ENCODE measurements at places on chromosomes 13 and 19.

DNA sequence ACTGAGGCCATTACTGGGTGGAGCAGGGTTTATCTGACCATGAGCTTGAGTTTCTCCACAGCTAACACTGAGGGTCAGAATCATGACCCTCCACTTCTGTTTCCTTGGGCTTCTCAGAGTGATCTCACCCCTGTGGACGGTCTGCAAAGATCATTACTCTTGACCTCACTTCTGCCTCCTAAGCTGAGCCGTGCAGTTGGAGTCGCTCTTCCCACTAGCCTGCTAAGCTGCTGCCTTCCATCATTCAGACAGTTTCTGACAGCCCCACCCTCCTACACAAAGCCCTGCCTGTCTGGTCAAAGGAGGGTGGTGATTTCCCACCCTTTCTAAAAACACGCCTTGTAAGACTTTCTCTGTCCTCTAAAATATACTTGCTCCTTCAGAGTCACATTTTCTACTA is 9.3 kb upstream of the FRY start:
- DNase-seq: no peak

- DNase-seq: no peak
Measured at GRCh38 chr13:28603043-28603664, 55.8 kb upstream of the POMP start.

DNA sequence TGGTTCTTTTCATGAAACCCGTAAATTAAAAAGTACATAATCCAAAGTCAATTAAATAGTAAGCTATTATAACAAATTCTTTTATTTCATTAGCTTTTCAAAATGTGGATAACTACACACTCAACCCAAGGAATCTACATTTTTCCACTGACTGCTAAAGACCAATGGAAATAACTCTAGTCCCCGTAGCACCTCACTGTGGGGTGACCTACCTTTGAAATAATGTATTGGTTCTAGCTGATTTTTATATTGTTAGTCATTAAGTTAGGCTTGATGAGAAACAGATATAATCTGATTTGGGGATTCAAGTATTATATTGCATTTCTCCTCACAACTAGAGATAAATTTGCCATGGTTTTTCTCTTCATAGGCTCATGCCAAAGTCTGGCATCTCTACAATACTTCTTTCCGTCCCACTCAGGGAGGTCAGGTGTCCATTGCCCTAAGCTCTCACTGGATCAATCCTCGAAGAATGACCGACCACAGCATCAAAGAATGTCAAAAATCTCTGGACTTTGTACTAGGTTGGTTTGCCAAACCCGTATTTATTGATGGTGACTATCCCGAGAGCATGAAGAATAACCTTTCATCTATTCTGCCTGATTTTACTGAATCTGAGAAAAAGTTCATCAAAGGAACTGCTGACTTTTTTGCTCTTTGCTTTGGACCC is 37.3 kb downstream of the KL start:
- DNase-seq: peak; percentile 29

DNA sequence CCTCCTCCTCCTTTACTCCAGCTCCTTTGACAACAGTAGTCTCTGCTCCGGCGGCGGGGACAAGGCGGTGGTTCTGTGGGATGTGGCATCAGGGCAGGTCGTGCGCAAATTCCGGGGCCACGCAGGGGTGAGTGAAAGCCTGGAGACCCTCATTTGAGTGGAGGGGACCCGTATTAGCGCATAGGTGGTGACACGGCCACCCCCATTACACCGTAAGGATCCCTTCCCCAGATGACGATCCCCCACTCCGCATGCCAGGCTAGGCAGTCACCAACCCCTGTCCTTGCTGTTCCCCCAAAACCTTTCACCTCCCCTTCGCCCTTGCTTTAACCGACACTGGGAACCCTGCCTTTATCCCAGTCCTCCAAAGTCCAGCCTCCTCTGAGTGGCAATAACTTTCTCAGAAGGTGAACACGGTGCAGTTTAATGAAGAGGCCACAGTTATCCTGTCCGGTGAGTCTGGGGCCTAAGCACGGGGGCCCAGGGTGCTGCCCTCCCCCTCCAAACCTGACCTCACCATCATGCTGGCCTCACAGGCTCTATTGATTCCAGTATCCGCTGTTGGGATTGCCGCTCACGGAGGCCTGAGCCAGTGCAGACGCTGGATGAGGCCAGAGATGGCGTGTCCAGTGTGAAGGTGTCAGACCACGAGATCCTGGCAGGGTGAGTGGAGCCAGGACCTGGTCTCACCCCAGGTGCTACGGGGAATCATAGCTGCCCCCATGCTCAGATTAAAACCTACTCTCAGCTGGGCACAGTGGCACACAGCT is 3.7 kb downstream of the WDR83 start:
- no peak for DNase-seq

GRCh38 chr13:39326469-39327171 is 276.4 kb downstream of the LHFPL6 start:
- no peak for DNase-seq

DNA sequence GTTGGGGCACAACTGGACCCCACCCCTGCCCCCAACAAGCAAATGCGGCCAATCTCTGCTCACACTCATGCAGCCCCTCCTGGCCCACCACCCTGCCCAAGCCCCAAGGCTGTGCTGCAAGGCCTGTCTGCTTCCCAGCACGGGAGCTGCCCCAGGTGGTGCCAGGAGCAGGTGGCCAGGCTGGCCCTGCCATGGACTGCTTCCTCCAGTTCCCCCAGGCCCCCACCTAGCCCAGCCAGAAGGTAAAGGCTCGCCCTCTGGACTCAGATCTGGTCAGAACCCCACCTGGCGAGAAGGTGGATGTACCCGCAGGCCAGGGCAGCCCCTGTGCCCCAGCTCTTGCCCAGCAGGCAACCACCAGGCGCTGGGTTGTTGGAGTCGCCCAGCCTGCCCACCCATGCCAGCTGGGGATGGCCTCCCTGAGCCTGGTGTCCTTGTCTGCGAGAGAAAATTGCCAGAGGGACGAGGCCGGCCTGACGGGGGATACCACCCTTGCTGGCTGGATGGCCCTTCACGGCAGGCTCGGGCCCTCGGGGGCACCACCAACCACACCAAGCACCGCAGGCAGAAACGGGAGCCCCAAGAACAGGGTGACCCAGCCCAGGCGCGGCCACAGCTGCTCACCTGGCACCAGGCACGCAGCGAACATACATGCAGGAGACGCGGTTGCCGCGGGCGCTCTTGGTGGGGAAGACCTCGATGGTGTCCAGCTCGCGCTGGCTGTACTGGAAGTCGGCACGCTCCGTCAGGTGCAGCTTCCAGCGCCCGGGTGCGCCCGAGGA is 4.5 kb downstream of the ABHD17A start:
- no peak for DNase-seq

DNA sequence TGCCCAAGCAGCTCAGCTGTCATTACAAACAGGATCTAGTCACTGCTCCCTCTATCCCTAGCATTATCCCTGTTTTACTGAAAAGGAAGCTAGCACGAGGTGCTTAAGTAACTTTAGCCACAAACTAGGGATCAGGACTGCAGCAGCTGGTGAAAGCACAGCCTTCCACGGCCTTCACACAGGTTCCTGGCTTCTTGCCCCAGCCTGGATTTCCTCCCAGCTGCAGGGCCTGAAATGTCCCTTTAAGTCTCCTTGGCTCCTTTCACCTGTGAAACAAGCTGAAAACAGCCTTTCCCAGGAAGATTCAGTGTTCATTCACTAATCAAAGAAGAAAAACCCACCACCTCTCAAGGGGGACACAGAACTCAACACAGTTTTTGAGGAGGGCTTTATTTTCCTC is 754.5 kb downstream of the DIAPH3 start:
- peak; percentile 57 for DNase-seq

- DNase-seq: no peak
Measured at GRCh38 chr19:32866061-32866460, 3.5 kb downstream of the SLC7A9 start.
